Activated CD4-positive, alpha-beta T cell treated with anti-CD3 and anti-CD28 coated beads, Interleukin-2, amount 50 U/mL, for 24 hours (primary cell): ENCODE measurements at places on chromosomes 4 and X.
A peak's percentile ranks its signal among the peaks of the same experiment; 100 is the strongest.

DNA sequence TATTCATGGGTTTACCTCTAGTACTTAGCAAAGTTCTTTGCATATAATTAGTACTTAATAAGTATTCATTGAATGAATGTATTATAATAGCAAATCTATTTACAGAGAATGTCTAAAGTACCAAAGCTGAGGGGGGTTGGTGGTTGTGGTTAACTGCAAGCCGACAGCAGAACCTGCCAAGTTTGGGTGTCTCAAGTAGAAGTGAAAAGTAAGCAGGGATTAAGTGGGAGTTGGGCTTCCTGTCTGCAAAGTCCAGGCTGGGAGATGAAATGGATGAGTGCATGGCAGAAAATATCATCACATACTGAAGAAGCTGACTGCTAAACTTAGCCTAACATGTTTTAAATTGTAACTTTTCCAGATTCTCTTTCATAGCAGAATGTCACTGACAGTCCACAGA, 169.6 kb downstream of the CAMK2D start:
- DNase-seq, result no peak

DNA sequence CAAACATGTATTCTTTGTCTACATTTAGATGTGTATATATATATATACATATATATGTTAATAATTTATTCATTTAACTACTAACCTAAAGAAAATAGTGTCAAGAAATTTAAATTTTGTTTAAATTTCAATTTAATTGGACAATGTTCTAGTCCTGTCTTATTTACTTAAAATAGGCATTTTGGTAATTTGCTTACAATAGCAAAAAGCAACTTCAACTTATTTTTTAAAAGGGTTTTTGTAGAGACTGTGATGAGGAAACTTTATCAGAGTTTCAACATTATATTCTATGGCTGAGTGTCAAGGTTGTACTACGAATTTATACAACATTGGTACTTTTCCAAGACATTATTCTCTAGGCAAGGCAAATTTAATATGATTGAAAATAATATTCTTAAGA, 212.0 kb upstream of the ARSJ start:
- no peak for DNase-seq

DNA sequence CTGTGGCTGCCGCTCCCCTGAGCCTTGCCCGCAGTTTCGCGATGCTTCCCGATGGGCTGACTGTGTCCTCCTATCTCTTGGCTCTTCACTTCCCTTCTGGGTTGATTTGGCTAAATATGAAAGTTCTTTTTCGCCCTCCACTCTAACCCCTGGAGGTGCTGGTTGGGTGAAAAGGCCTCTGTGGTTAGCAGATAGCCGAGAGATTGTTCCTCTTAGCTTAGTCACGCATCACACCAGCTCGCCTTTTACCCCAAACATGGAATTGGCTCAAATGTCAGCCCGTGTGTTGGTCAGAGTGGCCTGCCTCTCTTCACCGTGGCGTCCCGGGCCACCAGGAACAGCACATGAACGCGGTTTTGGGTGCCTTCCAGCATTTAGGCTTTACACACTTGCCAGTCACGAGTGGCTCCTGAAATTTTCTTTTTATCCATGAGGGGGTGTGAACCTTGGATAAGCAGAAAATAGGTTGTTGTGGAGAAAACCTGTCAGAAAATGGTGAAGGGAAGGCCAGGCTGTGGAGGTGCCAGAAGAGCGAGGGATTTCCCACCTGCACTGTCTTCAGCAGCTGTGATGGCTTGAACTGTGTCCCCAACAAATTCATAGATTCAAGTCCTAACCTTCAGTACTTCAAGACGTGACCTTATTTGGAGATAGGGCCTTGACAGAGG, 8.9 kb downstream of the CLCN4 start:
- DNase-seq, result no peak

DNA sequence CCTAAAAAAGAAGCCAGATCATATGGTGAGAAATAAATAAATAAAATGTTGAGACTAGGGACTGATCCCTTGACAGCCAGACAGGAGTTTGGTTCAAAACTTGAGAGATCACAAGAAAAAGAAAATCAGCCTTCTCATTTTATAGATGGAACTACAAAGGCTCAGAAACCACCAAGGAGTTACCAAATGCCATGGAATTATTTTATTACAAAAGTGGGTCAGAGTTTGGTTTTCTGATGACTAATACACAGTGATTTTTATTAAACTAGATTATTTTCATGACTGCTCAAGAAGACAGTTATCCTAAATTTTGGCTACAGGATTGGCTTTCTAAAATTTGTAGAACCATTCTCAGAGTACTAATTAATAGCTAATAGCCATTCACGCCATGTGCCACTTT, 6.2 kb downstream of the CXCL1 start:
- DNase-seq, result no peak

- no peak for DNase-seq
These were observed 321.3 kb upstream of the LCORL start for GRCh38 chr4:18342847-18343246.

- peak; percentile 63 for DNase-seq
These were observed 4.5 kb upstream of the CXCR3 start for GRCh38 chrX:71622576-71623450.

DNA sequence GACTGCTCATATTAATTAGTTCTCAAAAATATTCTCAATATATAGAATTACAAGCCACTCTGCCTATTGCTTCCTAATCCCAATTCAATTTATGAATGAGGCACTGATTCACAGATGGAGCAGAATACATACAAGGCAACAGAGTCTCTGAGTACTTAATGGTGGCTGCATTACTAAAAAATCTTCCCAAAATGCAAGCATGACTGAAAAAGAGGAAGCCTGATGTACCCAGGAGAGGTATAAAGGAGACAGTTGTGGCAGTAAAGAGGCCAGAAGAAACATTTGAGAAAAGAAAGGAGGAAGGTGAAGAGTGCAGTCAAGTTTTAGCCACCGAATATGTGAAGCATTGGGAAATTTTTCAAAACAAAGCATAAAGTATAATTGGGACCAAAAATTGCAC, 163.2 kb upstream of the INTU start:
- no peak for DNase-seq

DNA sequence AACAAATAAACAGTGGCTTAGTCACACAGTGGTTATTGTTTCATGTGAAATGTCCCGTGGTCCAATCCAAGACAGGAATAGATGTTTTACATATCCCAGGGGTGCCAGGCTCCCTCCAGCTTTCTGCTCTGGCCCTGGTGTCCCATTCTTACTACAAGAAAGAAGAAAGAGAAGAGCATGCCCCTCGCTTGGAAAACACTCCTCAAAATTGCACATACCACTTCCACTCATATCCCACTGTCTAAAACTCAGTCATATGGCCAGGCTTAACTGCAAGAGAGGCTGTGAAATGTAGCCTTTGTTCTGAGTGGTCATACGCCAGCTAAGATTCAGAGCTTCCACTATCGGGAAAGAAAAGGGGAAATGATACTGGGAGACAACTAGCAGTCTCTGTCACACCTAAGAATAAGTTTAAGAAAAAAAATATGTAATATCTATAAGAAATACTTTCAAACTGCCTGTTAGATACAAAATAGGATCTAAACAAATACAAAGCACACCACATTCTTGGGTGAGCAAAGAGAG, 306.8 kb upstream of the FAM241A start:
- DNase-seq, result no peak

DNA sequence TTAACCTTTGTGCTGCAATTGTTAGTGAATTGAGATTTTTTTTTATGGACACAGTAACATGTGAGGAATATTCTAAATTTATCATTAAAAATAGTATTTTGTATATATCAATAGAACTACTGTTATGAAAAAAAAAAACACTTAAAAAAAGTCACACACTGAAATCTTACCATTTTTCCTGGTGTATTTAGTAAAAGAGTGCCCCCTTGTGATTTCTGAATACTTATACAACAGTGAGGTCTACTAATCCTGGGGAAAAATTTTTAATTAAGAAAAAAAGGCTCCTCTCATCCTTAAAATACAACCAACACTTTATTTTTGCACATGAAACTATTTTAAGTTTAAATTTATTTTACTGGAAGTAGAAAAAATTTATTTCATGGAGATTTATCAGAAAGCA, 56.4 kb upstream of the SPOCK3 start:
- no peak for DNase-seq

GRCh38 chrX:45274576-45274975, 73.9 kb upstream of the DIPK2B start:
- DNase-seq, result no peak

- no peak for DNase-seq
These were observed 7.6 kb upstream of the SRD5A3 start for GRCh38 chr4:55338486-55338885.

GRCh38 chr4:15550491-15550890, 80.8 kb downstream of the CC2D2A start:
- DNase-seq, result no peak

DNA sequence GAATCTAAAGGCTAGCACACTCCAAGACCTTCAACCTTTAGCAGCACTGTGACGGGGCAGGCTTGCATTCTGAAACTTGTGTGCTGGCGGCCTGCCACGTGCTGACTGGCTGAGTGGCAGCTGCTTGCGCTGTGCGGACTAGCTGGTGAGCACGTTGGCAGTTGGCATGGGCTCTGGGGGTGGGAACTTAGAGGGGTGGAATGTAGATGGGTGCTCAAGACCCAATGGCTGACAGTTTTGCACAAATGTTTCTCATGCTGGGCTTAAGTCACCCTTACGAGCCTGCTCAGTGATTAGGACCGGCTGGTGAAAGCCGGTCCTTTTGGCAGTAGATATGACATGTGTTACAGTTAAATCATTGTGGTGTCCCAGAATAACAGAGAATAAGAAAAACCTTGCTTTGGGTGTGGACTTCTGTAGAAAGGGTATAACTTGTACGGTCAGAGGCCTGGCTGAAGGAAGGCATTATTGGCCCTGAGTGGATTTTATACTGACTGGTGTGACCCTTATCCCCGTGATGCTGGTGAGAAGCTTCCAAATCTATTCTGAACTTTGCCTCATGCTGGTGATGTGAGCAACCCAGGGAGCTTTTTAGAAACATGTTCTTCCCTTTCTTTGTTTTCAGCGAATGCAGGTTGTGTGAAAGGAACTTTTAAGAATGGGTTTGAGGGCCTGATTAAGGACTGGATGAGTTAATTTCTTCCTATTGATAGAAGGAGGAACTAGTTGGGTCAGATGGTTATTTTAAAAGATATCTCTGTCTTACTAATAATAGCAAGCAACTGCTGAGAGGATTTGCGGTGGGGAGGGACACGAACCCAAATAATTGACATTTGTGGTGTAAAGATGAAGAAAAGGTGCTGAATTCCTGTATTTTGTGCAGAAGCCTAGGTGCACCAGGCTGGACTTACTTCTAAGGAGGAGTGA, 107.4 kb upstream of the SLC4A4 start:
- no peak for DNase-seq

- DNase-seq, result no peak
These were observed 484.0 kb upstream of the CTSO start for GRCh38 chr4:156437666-156438065.

DNA sequence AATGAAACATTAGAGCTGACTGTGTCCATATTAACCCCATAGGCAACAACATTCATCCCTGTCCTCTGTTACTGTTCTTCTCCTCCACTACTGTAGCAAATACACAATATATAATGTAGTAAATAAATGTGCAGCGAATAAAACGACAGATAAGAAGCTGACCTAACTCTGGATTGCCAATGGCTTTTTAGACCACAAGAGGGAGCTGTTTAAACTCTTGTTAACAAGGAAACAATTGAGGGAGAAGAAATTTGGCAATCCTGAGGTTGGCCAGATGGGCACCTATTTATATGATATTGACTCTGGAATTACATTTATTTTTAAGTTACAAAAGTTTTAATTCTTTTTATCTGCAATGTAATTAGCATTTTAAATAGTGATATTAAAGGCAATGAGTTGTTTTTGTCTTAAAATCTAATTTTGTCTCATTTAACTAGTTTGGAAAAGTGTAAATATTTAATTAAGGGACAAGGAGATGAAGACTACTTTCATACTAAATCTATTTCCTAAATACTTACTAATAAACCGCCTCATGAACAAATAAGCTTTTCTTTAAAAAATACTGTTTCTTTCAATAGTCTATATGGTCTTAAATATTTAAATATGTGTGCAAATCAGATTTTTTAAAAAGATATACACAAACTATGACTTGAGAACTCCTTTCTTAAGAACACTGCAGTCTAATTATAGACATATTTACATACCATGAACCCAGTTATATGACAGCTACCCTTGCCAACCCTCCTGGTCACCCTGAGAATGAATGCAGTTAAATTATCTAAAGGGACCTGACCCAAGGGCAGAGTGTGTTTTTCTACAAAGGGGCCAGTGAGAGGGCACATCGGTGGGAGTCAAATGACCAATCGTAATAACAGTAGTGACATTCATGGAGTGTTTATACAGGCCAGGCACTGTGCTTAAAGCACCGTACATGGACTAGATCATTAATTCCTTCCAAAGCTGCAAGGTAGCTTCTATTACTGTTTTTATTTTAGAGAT, 52.9 kb upstream of the HPF1 start:
- DNase-seq, result peak; percentile 37
